ENCODE measurements at places on chromosomes 5 and 9. TPM values are rescaled to one million over a fixed set of nuclear protein-coding genes. Genes with fewer than 3 reads are reported as not detected.

Gene TTLL11
- polyA plus RNA-seq, result 6.2 TPM

DNA sequence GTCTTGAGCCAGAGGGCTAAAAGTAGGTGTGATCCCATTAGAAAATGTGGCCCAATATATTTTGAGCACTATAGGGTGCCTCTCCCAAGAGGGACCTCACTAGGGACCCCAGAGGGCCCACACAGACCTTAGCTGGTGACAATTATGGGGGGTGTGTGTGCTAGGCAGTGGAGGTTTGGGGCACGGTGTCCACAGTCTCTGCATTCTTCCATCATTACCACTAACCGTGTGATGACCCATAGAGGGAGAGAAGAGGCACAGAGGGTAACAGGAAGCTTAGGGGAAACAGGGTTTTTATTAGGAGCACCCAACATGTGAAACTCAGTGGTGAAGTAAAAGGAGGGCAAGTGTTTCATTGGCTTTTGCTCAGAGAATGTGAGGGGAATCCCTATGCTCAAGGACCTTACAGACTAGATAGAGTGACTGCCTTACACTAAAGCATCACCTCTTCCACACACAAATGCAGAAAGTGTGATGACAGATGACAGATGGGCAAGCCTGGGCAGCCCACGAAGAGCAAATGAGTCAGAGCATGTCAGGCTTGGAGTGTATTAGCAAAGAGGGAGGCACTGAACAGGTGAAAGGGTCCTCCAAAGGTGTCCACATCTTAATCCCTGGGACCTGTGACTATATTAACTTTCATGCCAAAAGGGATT is 2.5 kb upstream of the ACTL7A start:
- DNase-seq, result no peak

DNA sequence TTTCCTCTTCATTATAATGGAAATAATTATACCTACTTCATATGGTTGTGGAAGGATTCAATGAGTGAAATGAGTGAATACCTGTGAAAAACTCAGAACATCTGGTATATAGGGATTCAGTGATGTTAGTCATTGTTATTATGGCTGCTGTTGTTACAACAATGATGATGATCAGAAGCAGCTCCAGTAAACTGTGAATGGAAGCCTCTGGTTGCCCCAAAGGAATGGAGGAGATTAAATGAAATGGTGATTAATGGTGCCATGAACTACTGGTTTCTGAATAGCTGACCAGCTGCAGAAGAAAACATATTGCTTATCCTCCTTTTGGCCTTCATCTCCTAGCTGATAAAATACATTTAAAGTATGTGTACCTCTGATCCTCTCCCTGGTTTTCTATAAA is 372.0 kb downstream of the ARHGEF28 start:
- DNase-seq, result no peak

Gene SLC25A2
- polyA plus RNA-seq, result not detected

DNA sequence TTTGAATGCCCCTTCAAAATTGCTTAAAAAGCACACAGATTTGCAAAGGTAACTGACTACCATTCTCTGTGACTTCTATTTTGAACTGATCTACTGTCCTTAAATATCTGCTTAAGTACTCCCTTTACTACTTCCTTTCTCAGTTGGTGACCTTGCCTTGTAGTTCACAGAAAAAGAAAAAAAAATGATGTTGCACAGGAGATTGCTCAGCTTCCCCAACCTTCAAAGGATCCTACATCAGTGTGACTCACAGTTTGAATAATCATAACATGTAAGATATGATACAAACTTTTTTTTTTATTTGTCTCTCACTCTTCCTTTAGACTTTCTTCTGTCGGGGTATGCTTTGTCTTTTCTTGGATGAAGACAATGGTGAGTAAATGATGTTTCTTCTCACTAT is 1029.6 kb downstream of the CDH12 start:
- no peak for DNase-seq

Data from CD8-positive, alpha-beta memory T cell (primary cell).